ENCODE measurements at places on chromosomes 1 and 21.

DNA sequence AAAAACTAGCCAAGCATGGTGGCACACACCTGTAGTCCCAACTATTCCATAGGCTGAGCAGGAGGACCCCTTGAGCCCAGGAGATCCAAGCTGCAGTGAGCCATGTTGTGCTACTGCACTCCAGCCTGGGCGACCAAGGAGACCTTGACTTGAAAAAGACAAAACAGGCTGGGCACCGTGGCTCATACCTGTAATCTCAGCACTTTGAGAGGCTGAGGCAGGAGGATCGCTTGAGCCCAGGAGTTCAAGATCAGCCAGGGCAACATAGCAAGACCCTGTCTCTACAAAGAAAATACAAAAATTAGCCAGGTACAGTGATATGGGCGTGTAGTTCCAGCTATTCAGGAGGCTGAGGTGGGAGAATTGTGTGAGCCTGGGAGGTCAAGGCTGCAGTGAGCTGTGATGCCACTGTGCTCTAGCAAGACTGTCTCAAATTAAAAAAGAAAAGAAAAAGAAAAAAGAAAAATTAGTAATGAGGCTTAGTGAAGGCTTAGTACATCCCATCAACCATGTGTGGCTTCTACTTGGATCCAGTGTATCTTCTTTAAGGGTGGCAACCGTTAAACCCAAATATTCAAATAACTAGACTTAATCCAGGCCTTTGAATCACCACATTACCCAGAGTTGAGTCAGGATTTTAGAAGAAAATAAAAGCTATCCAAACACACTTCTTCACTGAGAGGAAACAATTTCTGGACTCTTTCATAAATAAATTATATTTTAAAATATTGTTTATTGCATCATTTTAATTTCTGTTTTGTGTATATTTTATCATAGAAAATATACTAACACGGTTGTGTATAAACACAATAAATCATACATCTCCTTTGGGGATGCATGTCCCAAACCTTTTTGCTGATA lies 74.3 kb upstream of the RAB4A start:
- DNase-seq = no peak

DNA sequence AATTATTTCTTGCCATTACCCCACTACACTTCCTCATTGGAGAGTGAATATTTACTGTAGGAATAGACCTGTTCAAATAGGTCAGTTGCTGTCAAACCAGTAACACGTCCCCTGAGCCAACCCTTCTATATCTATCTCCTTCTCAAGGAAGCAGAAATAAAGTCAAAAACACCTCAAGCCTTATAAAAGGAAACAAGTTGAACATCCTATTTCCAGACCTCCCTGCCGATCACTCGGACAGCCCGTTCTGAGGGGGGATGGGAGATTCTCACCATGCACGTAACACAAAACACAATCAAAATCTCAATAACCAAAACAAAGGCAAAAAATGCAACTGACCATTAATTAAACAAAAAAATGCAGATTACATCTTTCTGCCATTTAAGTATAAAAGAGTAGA lies 121.5 kb upstream of the KRTAP19-8 start:
- DNase-seq = no peak

- peak; percentile 19 for DNase-seq
Observed at GRCh38 chr1:17356387-17357026, 15.5 kb upstream of the PADI6 start.

- no peak for DNase-seq
Observed at GRCh38 chr1:212915245-212916091, 34.9 kb upstream of the VASH2 start.

DNA sequence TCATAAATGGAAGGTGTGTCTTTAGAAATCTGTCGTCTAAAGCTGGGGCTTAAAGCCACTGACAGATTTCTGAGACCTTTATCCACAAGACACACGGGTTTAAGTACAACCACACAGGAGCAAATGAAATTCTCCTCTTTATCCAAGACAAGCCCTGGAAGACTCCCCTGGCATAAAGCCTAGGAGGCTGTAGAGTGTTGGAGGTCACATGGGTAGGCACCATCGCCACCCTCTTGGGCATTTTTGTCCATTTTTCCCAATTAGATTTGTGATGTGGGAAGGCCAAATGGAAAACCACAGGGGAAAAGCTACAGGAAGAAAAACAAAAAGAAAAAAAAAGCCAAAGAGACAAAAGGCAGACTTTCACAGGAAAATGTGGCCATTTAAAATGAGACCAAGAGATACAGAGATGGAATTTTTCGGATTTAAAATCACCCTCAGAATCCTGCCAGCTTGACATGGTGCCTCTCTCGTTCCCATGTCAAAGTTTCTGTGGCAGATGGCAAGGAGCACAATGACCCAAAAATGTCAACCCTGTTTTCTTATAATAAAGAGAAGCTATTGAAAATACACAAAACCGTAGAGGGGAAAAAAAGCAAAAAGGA lies 91.9 kb downstream of the PLD5 start:
- DNase-seq = no peak

DNA sequence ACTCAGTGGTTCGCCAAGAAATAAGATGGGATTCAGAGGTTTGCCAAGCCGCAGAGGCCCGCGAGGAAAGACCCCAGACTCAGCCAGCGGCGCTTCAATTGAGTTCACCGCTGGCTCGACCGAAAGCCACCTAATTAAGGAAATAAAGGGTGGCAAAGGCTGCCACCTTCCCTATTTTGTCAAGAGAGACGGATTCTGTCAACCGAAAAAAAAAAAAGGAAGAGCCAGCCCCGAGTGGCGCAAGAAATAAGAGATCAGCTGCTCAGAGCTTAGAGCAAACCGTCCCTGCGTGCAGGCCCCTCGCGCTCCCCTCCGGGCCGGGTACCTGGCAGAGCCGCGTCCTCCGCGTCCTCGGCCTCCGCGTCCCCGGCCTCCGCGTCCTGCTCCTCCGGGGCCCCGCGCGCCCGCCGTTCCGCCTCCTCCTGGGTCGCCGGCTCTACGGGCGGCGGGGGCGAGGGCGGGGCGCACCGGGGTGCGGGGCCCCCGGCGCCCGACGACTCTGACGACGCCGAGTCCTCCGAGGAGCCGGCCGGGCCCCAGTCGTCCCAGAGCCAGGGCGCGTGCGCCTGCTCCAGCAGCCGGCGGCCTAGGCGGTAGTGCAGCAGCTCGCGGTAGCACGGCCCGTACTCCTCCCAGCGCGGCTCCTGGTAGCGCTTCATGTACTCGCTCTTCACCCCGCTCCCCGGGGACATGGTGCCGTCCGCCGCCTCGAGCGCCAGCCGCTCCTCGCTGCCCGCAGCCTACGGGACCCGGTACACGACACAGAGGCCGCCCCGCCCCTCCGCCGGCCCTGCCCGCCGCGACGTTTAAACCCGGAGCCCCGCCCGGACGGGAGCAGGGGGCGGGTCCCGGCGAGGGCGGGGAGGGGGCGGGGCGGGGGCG lies 832 bp downstream of the CCSAP start:
- peak; percentile 78 for DNase-seq

Data from stimulated activated CD4-positive, alpha-beta T cell treated with anti-CD3 and anti-CD28 coated beads, Interleukin-4, amount 100 ng/mL, for 1 hour (primary cell).